ENCODE measurements at places on chromosomes 13 and 19.

DNA sequence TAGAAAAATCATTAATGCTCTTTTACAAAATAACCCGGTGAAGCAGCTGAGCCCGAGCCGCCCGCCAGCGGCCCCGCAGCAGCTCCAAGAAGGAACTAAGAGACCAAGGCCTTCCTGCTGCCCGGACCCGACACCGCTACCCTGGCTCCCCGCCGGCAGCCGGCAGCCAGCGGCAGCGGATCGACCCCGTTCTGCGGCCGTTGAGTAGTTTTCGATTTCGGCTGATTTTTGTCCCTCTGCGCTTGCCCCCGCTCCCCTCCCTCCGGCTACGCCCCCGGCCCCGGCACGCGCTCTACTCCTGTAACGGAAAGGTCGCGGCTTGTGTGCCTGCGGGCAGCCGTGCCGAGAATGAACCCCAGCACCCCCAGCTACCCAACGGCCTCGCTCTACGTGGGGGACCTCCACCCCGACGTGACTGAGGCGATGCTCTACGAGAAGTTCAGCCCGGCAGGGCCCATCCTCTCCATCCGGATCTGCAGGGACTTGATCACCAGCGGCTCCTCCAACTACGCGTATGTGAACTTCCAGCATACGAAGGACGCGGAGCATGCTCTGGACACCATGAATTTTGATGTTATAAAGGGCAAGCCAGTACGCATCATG, at the start of gene PABPC3:
TSS of gene PABPC3 (plus strand) at position 286 of the 603 bp plus-strand sequence. CDS start at position 349, 63 bp downstream.
- DNase-seq: no peak

- no peak for DNase-seq
Measured at GRCh38 chr13:99296398-99296797, 10.8 kb downstream of the GPR183 start.

DNA sequence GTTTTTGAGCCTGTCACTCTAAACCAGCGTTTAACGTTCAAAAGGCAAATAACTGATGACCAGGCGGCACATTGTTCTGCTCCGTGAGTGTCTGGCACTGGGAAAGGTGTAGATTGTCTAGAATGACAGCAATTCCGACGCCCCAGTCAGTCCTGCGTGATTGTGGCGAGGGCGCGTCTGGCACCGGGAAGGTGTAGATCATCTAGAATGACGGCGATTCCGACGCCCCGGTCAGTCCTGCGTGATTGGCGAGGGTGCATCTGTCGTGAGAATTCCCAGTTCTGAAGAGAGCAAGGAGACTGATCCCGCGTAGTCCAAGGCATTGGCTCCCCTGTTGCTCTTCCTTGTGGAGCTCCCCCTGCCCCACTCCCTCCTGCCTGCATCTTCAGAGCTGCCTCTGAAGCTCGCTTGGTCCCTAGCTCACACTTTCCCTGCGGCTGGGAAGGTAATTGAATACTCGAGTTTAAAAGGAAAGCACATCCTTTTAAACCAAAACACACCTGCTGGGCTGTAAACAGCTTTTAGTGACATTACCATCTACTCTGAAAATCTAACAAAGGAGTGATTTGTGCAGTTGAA, 26.1 kb upstream of the NDUFS7 start:
- DNase-seq: no peak

GRCh38 chr13:102569488-102569887, 27.3 kb upstream of the TPP2 start:
- DNase-seq: peak; percentile 33

DNA sequence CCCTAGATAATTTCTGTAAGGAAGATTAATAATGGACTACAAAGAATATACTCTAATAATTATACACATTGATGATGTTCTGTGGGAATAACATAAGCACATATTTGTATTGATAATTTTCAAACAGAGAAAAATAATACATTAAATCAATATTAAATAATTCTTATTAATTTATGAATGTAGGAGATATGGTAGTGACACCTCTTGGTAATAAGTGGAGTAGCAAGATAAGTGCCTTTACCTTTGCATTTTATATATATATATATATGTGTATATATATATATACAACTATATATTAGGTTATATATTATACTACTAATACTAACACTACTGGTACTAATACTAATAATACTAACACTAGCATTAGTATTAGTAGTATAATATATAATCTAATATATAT, 905.8 kb downstream of the SLITRK1 start:
- no peak for DNase-seq

DNA sequence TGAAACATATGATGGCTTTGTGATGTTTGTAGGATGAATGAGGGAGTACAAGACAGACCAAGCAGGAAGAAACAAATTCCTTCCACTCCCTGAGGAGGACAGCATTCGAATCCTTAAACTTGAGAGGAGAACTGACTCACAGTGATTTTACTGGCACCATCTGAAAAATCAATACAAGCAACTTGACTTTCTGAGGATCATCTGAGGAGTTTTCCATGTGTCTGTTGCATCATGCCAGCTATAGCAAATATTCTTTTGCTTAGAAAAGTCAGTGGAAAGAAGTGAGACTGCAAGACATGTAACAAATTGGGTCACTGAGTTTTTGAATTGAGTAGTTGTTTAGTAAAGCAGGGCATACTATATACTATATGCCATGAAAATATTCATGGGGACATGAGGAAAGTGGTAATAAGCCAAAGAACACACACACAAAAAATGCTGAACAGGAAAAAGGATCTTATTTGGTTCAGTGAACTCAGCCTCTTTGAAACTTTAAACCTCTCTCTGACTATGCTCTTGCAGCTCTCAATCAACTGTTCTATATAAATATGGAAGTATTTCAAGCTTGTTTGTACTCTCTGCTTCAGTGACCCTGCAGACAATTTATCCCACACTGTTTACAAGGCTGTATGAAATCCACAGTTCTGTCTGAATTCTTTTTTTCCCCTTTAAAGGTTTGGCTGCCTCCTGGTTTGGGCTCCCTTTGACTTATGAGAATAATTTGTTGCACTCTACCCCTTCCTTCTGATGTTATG, 35.5 kb downstream of the SERTM1 start:
- DNase-seq: no peak

DNA sequence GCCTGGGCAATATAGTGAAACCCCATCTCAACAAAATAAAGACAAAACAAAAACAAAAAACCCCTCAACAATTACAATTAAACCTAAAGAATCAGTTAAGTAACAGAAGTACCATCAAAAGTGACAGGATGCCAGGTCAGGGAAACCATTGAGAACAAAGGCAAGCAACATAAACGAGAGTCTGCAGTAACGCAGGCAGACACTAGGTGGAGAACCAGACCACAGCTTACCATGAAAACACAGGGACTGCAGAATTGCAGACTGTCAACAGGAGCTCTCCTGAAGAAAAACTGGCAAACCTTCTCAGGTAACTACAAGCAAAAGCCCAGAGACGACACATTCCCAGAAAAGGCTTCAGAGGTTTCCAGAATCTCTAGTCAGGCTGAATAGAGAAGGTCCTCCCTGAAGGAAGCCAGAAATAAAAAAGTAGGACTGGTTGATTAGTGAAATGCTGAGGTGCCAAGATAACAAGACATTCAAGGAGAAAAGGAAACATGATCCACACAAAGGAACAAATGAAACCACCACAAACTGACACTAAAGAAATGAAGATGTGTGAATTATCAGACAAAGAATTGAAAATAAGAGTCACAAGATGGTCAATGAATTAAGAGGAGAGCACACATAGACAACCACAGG, 2.2 kb upstream of the ZNF665 start:
- peak; percentile 67 for DNase-seq

- no peak for DNase-seq
Measured at GRCh38 chr13:92745258-92745657, 481.3 kb upstream of the GPC6 start.

GRCh38 chr19:30686176-30686820, 314.1 kb downstream of the ZNF536 start:
- DNase-seq: peak; percentile 17

DNA sequence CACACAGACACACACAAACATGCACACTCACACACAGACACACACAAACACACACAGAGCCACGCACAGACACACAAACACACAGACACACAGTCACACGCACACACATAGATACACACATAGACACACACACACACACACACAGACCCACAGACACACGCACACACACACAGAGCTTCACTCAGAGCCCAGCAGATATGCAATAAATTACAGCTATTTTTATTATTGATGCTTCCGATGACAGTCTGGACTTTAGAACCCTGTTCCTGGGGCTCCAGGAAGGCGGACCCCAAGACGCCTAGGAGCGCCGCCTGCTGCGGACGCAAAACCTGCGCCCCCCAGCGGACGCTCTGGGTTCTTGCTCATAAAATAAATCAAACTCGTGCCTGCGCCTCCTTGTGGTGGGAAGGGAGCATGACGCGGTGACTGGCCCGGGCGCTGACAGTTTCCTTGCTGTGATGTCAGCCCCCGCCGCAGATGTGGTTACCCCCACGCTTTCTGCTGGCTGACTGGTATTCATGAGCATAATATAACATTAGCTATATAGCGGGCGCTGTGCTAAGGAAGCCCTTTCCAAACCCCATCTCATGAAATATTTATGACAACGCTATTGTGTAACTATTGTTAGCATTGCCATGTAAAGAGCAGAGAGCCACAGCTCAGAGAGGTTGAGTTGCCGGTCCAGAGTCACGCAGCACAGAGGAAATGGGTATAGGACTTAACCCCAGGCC, 64.4 kb upstream of the TM9SF2 start:
- peak; percentile 66 for DNase-seq

- no peak for DNase-seq
Measured at GRCh38 chr13:98507282-98507797, 69.6 kb downstream of the STK24 start.

DNA sequence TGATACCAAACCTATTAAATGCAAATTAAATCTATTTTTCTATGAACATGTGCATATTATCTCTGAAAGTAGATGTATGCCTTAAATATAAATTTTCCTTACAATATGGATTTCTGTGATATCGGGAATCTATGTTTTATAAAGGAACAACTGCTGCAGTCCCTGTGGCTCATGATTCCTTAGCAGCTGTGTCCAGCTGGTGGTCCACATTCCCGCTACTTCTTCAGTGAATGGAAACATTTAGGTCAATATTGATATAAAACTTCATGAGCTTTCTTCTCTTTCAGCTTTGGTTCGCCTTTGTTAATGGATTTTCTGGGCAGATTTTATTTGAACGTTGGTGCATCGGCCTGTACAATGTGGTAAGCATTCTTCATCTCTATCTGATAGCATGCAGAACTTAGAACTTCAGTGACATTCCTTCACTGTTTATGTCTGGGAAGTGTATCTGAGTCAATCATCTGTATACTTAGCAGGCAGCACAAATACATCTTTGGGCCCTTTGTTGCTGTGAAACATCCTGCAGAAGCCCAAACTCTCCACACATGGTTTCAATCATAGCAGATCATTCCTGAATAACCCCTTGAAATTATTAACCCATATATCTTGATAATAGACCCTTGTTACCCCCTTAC, 223.9 kb downstream of the SHISA2 start:
- DNase-seq: no peak

DNA sequence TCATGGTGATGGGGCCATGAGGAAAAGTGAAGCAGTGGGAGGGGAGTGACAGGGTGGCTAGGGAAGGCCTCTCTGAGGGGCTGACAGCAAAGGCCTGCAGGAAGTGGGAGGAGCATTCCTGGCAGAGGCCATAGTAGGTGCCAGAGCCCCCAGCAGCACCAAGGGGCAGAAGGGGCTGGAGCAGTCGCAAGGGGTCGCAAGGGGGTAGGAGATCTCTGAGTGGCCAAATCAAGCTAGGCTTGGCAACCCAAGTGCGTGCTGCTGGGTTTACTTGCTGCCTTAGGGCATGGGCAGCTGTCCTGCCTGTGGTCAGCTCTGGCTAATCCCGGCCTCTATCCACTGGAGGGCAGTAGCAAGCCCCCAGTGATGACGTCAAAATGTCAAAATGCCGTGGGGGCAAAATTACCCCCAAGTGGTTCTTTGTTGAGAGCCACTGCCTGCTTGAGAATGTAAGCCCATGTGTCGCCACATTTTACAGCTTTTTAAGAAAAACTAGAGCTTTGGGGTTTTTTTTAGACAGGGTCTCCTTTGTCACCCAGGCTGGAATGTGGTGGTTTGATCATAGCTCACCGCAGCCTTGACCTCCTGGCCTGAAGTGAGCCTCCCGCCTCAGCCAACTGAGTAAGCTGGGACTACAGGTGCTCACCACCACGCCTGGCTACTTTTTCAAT, 11.8 kb downstream of the CCDC97 start:
- peak; percentile 86 for DNase-seq

- DNase-seq: no peak
Measured at GRCh38 chr13:92830821-92831220, 395.8 kb upstream of the GPC6 start.

DNA sequence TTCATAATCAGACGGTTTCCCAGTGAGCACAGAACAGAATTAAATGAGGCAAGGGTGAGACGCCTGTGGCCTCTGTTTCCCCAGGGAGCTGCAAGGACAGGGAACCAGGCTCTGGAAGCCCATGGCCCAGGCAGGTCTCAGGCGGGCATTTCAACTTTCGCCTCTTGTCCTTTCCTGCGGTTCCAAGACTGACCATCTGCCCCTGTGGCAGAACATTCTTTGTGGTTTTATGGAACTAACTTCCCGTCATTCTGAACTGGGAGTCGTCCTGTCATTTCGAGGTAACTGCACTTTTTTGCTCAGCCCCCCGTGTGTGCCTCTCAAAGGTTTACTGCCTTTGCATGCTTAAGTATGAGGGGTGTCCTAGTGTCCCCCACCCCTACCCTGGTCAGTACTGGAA, 70.9 kb downstream of the KL start:
- no peak for DNase-seq

DNA sequence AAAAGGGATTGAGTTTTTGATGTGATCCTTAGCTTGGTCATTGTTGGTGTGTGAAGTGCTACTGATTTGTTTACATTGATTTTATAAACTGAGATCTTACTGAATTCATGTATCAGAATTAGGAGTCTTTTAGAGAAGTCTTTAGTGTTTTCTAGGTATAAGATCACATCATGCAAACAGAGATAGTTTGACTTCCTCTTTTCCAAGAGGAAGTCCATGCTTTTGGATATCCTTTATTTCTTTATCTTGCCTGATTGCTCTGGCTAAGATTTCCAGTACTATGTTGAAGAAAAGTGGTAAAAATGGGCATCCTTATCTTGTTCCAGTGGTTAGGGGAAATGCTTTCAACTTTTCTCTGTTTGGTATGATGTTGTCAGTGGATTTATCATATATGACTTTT, 561.2 kb upstream of the SLITRK1 start:
- no peak for DNase-seq

GRCh38 chr13:60654415-60654814, 257.4 kb downstream of the TDRD3 start:
- peak; percentile 48 for DNase-seq
